ENCODE measurements at places on chromosomes 4 and X.

- H3K27me3 ChIP-seq: no peaks in the 10 kb centered on the region
- peaks cover 7% of the 10 kb centered on the region for H3K4me1 ChIP-seq
- no peaks in the 10 kb centered on the region for H3K36me3 ChIP-seq
- DNase-seq: no peak
Measured at GRCh38 chrX:67353651-67354370, 190.0 kb upstream of the AR start.

- no peaks in the 10 kb centered on the region for H3K36me3 ChIP-seq
- no peak overlapping the region for H3K27ac ChIP-seq
- H3K4me1 ChIP-seq: no peaks in the 10 kb centered on the region
- H3K27me3 ChIP-seq: no peaks in the 10 kb centered on the region
- DNase-seq: no peak
- no peak overlapping the region for H3K4me3 ChIP-seq
Measured at GRCh38 chrX:136202889-136203288, 48.3 kb downstream of the MAP7D3 start.

DNA sequence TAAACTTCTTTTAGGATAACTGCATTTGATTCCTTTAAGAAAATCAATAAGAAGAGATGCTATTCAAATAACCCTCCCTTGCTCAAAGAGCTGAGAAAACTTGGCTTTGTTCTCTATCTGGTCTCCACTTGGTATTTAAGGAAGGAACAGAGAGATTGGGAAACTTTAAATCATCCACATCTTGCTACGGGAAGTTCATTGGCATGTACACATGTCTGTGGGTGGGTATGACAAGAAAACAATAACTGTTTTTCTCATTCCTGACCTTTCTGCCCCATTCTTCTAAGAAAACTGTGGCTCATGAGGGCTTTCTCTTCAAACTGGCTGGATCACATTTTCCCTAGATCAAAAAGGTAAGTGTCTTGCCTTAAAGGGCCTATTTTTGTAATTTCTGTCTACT lies 6.0 kb downstream of the SEL1L3 start:
- H3K4me3 ChIP-seq: no peak overlapping the region
- H3K36me3 ChIP-seq: peaks cover 4% of the 10 kb centered on the region
- H3K27me3 ChIP-seq: peaks cover 8% of the 10 kb centered on the region
- no peak for DNase-seq
- H3K4me1 ChIP-seq: peaks cover 39% of the 10 kb centered on the region
- no peak overlapping the region for H3K27ac ChIP-seq

DNA sequence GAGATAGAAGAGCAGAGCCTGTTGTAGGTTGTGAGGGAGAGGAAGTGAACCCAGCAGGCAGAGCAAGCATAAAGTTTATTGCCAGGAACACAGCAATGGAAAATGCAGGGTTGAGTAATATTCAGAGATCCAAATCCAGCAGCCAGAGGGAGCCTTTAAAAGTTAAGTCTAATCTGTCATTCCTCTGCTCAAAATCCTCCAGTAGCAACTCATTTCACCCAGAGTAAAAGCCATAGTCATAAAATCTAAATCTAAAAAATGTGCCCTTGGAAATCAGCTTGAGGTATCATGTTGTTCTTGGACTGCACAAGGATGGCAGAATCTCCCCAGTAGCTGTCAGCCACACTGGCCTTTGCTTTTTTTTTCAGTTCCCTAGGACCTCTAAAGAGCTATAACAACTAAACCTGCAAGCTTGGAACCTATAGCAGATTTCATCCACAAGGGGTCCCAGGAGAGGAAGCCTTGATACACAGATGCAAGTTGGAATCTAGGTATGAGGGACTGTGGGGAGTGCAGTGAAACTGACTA lies 62.9 kb upstream of the FRAS1 start:
- peaks cover 28% of the 10 kb centered on the region for H3K4me1 ChIP-seq
- no peaks in the 10 kb centered on the region for H3K36me3 ChIP-seq

- H3K4me3 ChIP-seq: peak overlapping the region; percentile 98
- peak; percentile 46 for DNase-seq
- H3K27me3 ChIP-seq: peaks cover 16% of the 10 kb centered on the region
- H3K4me1 ChIP-seq: peaks cover 15% of the 10 kb centered on the region
- H3K36me3 ChIP-seq: no peaks in the 10 kb centered on the region
- H3K27ac ChIP-seq: peak overlapping the region; percentile 67
Measured at GRCh38 chr4:30716681-30717207, 3.4 kb upstream of the PCDH7 start.

- no peaks in the 10 kb centered on the region for H3K36me3 ChIP-seq
- no peaks in the 10 kb centered on the region for H3K4me1 ChIP-seq
- H3K4me3 ChIP-seq: no peak overlapping the region
- peaks cover 3% of the 10 kb centered on the region for H3K27me3 ChIP-seq
- no peak overlapping the region for H3K27ac ChIP-seq
Measured at GRCh38 chr4:104973708-104974107, 173.0 kb upstream of the TET2 start.

DNA sequence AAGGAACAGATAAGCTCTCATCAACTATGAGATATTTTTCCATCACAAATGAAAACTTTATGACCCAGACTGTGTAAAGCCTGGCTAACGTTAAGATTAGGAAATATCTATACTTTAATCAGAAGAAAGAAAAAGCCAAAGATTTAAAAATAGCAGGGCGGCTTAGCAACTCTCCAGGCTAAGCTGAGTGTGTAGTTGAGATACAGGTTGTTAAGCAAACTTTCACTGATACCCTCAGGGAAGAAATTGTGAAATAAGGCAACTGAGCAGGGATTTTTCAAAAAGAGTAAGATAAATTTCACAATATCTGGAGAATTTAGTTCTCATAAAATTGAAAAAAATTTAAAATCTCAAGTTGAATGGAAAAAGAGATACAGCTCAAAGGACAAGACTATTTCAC lies 382.0 kb downstream of the RAPGEF2 start:
- DNase-seq: no peak
- peaks cover 2% of the 10 kb centered on the region for H3K27me3 ChIP-seq
- no peaks in the 10 kb centered on the region for H3K36me3 ChIP-seq
- no peak overlapping the region for H3K27ac ChIP-seq

GRCh38 chr4:174119830-174120229 lies 163.6 kb downstream of the FBXO8 start:
- H3K36me3 ChIP-seq: no peaks in the 10 kb centered on the region
- H3K27ac ChIP-seq: no peak overlapping the region
- H3K4me3 ChIP-seq: no peak overlapping the region
- H3K27me3 ChIP-seq: no peaks in the 10 kb centered on the region
- no peak for DNase-seq

GRCh38 chrX:151713849-151714248 lies 2.0 kb upstream of the FATE1 start:
- H3K27me3 ChIP-seq: no peaks in the 10 kb centered on the region
- no peak overlapping the region for H3K27ac ChIP-seq
- no peak overlapping the region for H3K4me3 ChIP-seq
- H3K4me1 ChIP-seq: peaks cover 7% of the 10 kb centered on the region
- DNase-seq: peak; percentile 54

- no peaks in the 10 kb centered on the region for H3K27me3 ChIP-seq
- no peaks in the 10 kb centered on the region for H3K36me3 ChIP-seq
- peaks cover 6% of the 10 kb centered on the region for H3K4me1 ChIP-seq
- no peak for DNase-seq
- H3K4me3 ChIP-seq: no peak overlapping the region
Measured at GRCh38 chr4:185726931-185727330, 85.1 kb downstream of the SORBS2 start.

DNA sequence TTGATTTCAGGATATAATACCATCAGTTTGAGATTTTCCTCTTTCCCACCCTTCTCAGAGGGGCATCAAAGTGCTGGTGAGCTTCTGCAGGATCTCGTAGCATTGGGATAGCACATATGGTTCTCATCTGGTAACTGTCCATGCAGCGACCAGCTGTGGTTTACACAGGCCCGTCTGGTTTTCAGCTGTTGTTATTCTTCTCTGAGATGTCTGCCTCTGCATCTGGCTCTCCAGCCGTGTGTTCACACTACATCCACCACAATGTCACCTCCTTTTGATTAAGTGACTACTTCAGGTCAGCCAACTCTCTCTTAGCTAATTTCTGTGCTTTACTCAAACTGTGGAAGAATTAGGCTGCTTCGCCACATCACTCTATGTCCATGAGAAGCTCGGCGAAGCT lies 676.7 kb upstream of the TENM3 start:
- DNase-seq: no peak
- H3K27me3 ChIP-seq: peaks cover 2% of the 10 kb centered on the region
- H3K36me3 ChIP-seq: no peaks in the 10 kb centered on the region
- H3K4me3 ChIP-seq: no peak overlapping the region
- H3K27ac ChIP-seq: no peak overlapping the region

DNA sequence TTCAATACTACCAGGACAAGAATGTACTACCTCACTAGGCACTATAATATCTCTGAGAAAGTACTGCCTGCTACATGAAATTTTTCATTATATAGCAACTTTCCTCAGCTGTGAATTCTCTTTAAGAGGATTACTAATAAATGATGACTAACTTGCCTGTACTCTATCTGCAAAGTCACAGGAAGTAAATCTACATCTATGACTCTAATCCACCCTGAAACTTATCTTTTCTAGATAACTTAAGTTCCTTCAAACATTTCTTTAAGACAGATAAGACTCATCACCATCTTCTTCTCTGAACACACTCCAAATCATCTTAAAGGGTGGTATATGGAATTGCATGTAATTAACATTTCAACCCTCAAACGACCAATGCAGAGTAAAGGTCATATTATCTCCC lies 28.8 kb downstream of the RPS6KA3 start:
- H3K36me3 ChIP-seq: no peaks in the 10 kb centered on the region
- no peaks in the 10 kb centered on the region for H3K4me1 ChIP-seq
- H3K27ac ChIP-seq: no peak overlapping the region
- DNase-seq: no peak
- no peak overlapping the region for H3K4me3 ChIP-seq

Measured in endothelial cell (in vitro differentiated cells).